ENCODE measurements at places on chromosomes 6 and 20.

- no peak for DNase-seq
Measured at GRCh38 chr20:62816884-62817873, at the start of gene COL9A3. Gene COL9A3, plus strand, starts transcription at chr20:62817050. Its CDS starts 15 bp downstream, at chr20:62817065.

- no peak for DNase-seq
Measured at GRCh38 chr6:54198134-54198533, 86.9 kb downstream of the MLIP start.

GRCh38 chr6:144304223-144304848 lies 19.2 kb downstream of the UTRN start:
- no peak for DNase-seq

DNA sequence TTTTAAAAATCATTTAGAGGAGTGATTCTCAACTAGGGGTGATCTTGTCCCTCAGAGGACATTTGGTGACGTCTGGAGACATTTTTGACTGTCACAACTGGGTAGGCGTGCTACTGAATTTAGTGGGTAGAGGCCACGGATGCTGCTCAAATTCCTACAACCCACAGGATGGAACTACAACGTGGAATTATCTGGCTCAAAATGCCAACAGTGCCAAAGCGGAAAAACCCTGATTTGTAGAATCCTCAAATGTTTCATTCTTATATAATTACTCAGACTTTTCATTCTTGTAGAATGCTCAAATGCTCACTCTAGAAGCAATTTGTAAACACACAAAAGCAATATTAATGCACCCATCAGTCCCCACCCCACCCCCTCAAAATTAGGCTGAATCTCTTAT lies 229.8 kb downstream of the ZMYND8 start:
- DNase-seq = no peak

DNA sequence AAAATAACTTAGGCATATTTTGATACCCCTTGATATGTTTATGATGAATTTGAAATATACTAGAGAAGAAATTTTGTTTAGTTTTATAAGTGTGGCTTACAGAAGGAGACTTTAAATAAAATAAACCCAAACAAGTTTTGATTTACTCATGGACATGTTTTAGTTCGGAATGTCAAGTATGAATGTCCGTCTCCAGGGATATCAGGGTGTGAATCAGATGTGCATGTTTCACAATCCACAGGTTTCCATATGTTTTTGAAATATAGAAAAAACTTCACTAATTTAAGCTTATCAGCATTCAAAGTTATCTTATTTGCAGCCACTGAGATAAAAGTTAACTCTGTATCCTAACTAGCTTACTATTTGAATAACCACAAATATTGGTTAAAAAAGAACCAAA lies 51.5 kb downstream of the PLCB1 start:
- DNase-seq = no peak

DNA sequence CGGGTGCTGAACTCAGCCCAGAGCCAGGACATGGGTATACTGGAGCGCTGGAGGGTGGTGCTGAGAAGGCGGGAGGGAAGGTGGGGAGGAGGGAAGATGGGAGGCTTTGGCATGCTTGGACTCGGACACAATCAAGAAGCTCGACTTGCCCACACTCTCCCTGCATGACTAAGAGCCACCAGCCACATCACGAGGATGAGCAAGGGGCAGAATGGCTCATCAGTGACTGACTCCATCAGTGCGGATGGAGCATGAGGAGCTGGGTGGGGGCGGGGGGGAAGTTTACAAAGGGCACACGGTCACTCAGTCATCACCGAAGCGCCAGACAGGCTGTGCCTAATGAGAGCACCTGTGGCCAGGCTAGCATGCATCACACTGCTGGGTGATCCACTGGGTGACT lies 222.8 kb downstream of the KIF16B start:
- DNase-seq = no peak

DNA sequence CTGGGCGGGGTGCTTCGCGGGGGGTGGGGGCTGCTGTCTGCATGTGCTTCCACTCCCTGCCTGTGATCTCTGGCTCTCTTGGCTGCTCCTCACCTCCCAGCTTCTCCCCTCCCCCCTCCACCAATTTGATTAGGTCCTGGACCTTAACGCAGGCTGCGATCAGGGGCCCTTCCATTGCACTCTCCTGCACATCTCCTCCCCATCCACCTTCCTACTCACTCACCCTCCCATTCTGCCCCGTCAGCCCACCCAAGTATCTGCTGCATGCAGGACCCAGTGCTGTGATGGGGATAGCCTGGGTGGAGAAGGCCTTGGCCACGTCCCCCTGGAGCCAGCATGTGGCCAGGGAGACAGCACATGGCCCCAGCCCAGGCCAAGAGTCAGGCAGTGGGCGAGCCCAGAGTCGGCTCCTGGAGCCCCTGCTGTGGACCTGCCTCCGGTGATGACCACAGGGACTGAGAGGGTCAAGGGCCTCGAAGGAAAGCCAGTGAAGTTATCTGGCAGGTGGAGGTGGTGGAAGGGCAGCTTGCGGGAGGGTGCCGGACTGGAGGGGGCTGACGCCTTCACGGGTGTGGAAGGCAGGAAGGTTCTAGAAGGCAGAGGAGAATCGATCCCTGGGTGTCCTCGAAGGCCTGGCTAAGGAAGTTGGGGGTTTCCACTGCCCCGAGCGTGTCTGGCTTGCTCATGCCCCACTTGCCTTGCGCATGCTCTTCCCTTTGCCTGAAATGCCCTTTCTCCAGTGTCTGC lies 40.7 kb downstream of the SRC start:
- DNase-seq = no peak
